ENCODE measurements at places on chromosomes 7 and 10.

GRCh38 chr10:18615618-18616017 is 35.8 kb downstream of the NSUN6 start:
- no peak for DNase-seq

DNA sequence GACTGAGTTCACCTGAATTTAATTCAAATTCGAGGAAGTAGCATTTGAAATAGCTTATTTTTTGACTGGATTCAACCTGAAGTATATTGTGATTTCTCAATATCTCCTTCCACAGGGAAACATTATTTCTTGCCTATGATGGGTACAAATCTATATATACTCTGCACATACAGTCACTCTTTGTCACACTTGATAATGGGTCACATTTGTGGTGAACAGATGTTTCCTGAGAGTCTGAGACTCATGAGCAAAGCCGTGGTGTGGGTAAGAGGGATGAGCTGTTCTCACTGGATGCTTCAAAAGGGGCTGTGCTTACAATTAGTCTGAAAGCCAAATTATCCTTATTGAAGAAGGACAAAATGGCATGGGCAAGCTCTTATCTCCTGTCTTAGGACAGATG is 18.0 kb upstream of the TBXAS1 start:
- no peak for DNase-seq

DNA sequence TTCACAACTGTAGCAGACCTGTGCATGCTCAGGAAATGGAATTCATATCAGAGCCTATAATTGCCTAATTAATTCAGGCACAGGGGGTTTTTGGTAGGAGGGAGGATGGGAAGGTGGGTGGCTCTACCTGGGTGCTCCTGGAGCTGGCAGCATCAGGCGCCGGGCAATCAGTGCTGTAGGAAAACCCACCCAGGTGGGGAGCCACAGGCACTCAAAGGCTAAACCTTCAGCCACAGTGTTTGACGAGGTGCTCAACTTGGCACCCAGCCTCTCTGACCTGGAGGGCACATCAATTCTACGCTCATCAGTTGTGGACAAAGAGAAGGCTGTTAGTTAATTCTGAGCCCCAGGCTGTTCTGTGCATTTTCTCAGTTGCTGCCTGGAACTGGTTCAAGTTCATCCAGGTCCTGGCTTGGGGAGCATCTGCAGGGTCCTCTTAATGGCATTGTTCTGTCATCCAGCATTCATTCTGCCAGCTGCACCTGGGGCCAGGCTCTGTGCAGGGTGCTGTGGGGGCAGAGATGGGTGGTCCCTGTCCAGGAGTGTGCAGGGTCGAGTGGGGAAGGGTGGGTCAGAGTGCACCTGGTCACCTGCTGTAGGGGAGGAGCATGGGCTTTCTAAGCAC is 54.1 kb upstream of the NPTX2 start:
- DNase-seq = no peak

- DNase-seq = no peak
Measured at GRCh38 chr10:112842832-112843360, 107.2 kb upstream of the TCF7L2 start.

GRCh38 chr10:22315455-22316285 is 518 bp upstream of the COMMD3 start:
- DNase-seq = no peak

DNA sequence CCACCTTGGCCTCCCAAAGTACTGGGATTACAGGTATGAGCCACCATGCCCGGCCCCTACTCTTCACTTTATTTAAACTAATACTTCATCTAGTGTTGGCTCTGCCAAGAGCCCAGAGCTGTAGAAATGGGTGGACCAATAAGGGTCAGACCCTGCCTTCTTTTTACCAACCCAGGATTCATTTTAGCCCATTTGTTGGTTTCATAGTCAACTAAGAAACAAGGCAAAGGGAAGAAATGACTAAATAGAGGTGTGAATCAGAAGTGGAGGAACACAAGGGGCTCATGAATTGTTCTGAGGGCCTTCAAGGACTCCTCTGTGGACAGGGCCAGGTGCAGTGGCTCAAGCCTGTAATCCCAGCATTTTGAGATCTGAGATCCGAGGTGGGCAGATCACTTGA is 1.1 kb downstream of the ANKRD2 start:
- no peak for DNase-seq

- DNase-seq = no peak
Measured at GRCh38 chr10:120735773-120736371, 115.3 kb upstream of the WDR11 start.

DNA sequence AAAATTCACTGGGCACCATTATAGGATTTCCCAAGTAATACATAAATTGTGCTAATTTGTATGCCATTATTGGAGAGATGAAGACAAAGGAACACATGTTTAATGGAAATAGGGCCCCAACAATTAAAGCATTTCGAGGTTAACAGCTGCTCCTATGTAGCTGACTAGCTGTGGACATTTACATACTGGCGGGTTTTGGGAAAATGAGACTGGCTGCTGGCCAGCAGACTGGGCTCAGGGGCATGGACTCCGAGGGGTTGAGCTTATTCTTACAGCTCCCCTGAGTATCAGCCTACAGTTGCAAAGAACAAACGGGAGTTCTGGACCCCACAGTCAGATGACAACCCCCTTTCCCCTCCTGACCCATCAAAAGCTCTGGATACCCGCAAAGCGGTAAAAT is 91.9 kb upstream of the MYO3A start:
- DNase-seq = no peak

DNA sequence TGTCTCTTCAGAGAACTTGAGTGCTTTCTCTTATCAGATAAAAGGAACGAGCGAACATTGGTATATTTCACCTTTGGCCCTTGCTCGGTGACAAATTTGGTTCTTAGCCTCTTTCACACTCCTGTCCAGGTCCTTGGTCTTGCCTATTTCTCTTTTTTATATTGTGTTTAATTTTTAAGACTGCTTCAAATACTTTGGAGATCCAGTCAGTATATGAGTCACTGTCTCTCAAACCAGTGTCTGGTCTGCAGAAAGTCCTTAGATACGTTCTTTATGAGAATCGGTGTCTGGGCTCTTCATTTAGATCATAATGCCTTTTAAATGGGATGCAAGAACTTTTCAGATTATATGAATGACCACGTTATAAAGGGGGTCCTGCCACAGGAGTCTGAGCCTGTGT is 55.0 kb downstream of the PIK3AP1 start:
- no peak for DNase-seq

GRCh38 chr10:1063232-1063865 is 7.2 kb downstream of the WDR37 start:
- no peak for DNase-seq

DNA sequence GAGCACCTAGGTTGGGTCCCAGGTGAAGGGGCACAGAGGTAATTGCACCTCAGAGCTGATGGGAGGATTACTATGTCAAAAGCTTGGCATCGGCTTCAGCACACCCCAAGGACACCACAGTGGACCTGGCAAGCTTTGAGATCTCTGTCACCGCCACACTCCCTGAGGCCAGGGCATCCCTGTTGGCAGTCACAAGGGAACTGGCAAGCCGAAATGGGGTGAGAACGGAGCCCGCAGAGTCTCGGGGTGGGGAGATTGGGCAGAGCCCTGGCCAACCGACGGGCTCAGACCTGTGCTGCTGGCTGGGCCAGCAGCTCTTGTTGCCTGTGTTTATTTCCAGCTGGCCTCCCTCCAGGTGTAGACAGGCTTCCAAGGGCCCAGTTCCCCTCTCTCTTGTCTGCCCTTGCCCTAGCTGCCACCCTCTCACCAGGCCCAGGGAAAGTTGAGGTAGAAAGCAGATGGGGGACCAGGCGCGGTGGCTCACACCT is 2.5 kb downstream of the HSPB1 start:
- DNase-seq = no peak

DNA sequence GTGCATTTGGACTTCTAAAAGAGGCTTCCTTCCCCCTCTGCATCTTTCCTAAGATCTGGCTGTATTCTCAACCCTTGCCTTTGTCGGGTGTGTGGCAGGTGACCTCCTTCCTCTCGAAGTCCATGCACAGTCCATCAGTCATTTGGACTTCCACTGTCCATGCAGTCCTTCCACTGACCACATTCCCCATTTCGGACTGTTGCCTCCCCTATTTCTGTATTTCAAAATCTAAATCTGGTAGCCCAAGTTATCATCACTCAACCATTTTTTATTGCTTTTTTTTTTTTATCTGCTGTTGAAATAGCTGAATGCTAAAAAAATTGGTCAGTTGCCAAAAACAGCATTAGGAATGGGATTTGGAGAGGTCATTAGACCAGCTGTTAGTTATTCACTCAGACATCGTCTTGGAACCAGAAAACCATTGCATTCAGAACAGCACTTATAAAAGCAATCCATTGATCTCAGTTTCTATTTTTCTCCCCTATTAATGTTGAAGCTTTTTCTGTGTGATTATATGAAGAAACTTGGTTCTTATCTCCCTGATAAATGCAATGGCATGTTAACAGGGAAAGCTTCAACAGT is 575.6 kb downstream of the KIF20B start:
- no peak for DNase-seq

DNA sequence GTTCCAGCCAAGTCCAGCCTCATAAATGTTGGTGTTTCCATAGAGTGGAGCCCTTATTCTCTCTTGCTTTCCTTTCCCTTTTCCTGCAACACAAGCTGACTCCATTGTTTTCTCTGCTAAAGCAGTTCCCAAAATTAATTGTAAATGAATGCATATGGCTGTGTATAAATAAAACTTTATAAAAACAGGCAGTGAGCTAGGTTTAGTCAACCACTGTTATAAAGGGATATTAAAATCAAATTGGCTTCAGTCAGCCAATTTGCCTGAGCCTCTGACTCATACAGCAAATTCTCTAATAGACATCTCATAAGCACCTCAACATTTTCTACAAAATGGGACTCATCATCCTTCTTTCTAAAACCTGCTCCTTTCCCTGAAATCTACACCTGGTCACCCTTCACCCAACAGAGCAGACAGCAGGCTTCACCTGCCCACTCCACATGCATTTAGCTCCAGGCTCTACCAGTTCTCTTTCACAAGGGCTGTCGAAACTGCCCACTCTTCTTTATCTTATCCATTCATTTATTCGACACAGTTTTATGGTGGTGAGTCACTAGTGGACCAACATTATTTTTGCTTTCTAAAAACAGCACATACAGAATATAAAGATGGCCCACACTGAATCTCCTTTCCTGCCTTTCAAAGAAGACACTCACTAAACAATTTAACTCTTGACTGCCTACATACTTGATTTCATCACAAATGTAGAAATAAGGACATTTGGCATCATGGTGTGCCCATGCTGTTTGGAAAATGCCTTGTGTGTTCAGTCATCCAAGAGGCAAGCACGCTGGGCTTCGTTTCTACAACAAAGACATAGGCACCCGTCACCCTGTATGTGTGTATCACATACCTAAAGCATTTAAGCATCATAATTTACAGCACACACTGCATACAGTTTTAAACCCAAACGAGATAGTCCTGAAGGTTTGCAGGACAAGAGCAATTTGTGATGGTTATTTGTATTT is 74.6 kb upstream of the C7orf33 start:
- DNase-seq = no peak
